Stimulated activated CD4-positive, alpha-beta T cell treated with anti-CD3 and anti-CD28 coated beads, Interleukin-1b, Interleukin-23, amount 100 ng/mL, for 1 hour (primary cell): ENCODE measurements at places on chromosomes 2 and 18.
A peak's percentile ranks its signal among the peaks of the same experiment; 100 is the strongest.

- no peak for DNase-seq
Measured at GRCh38 chr2:171347591-171348032, 86.2 kb downstream of the METTL8 start.

GRCh38 chr2:160651416-160652200 lies 158.0 kb upstream of the RBMS1 start:
- DNase-seq: no peak

DNA sequence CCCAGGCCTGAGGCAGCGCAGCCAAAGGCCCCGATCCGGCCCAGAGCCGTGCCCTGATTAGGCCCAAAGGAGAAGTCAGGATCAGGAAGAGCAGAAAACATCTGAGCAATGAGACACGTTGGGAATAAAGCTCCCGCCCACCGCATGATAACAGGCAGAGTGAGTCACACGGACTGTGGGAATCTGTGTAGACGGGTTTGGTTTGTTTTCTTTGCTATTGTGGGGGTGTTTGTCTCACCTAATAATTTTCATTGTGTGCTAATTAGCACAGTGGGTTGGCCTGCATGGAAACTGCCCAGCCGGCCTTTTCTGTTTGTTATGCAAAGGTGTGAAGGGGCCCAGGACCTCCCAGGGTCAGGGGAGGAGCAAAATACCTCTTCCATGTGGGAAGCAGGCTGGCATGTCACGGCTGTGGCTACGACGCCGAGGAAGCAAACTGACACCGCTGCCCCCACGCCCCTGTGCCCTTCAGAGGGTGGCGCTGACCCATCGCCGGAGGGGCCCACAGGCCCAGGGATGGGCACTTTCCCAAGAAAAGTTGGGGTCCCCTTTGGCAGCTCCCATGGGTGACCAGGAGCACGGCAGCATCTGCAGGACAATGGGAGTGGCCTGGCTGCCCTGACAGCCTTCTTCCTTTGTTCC lies 68.4 kb upstream of the CTDP1 start:
- no peak for DNase-seq

DNA sequence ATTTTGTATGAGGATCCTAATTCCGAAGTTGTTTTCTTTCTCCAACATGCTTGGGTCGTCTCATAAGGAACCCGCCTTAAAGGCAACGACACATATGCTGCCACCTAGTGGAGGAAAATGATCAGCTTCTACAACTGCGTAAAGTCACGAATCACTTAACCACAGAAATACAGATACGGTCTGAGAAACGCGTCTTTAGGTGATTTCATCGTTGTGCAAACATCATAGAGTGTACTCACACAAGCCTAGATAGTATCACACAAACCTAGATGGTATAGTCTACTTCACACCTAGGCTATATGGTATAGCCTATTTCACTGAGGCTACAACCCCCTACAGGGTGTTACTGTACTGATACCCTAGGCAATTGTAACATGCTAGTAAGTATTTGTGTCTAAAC lies 13.1 kb downstream of the GNLY start:
- peak; percentile 23 for DNase-seq

DNA sequence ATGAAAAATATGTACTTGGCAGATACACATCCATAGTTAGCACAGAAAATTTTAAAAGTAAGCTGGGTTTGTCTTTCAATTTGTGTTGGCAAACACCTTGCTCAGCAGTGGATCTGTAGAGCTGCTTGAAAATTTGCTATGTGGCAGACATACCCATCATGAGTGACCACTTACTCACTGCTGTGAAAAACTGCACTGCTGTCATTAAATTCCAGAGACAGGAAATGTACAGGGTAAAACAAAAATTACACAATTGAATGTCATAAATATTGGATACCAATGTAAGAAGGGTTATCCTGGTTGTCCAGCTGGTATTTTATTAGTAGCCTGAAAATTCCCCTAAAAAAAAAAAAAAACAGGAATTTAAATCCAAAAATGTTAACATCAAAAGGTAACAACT lies 24.5 kb downstream of the NIF3L1 start:
- no peak for DNase-seq

DNA sequence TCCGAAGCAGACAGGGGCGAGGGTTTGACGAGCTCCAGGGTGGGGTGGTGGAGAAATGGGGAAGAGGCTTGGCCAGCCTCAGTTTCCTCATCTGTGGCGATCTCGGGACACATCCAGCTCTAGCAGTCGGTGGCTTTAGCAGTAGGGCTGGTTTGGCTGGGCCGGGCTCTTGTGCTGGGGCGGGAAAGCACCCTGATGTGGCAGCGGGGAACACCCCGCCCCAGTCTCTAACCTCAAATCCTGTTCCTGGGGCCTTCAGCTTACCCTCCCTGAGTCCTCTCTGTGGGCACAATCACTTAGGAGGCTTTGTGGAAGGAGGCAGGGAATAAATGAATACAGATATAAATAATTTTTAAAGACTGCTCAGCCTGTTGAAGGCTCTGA lies 26.5 kb upstream of the MCFD2 start:
- peak; percentile 37 for DNase-seq

GRCh38 chr2:46943881-46944798 lies 28.5 kb upstream of the MCFD2 start:
- peak; percentile 28 for DNase-seq

DNA sequence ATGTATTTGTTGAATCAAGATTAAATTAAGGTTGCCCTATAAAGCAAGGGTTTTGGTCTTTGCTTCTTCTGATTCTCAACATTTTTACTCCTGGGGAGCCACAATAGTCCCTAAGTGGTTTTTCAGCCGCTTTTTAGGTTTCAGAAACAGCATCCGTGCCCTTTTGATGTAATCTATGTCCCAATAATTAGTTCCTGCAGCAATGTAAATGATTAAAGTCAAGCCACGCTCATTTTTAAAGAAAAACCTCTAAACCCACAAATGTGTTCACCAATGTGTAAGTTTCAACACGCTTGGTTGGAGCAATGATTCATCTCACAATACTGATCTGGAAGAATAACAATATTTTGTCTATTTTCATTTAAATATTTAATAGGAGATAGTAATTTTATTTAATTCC lies 5.6 kb downstream of the ARL4C start:
- DNase-seq: no peak

GRCh38 chr2:235052514-235053354 lies 100.9 kb downstream of the SH3BP4 start:
- no peak for DNase-seq

GRCh38 chr2:234483568-234484251 lies 13.2 kb downstream of the ARL4C start:
- DNase-seq: no peak

GRCh38 chr2:70959851-70960832 lies 18.3 kb upstream of the ANKRD53 start:
- DNase-seq: no peak

GRCh38 chr2:119117408-119117807 lies 41.1 kb downstream of the C1QL2 start:
- DNase-seq: no peak

- no peak for DNase-seq
Measured at GRCh38 chr2:30695749-30696148, 111.5 kb downstream of the CAPN13 start.

- DNase-seq: no peak
Measured at GRCh38 chr2:117519721-117520120, 294.8 kb upstream of the DDX18 start.

- DNase-seq: no peak
Measured at GRCh38 chr2:215983581-215984351, 29.6 kb downstream of the MREG start.

DNA sequence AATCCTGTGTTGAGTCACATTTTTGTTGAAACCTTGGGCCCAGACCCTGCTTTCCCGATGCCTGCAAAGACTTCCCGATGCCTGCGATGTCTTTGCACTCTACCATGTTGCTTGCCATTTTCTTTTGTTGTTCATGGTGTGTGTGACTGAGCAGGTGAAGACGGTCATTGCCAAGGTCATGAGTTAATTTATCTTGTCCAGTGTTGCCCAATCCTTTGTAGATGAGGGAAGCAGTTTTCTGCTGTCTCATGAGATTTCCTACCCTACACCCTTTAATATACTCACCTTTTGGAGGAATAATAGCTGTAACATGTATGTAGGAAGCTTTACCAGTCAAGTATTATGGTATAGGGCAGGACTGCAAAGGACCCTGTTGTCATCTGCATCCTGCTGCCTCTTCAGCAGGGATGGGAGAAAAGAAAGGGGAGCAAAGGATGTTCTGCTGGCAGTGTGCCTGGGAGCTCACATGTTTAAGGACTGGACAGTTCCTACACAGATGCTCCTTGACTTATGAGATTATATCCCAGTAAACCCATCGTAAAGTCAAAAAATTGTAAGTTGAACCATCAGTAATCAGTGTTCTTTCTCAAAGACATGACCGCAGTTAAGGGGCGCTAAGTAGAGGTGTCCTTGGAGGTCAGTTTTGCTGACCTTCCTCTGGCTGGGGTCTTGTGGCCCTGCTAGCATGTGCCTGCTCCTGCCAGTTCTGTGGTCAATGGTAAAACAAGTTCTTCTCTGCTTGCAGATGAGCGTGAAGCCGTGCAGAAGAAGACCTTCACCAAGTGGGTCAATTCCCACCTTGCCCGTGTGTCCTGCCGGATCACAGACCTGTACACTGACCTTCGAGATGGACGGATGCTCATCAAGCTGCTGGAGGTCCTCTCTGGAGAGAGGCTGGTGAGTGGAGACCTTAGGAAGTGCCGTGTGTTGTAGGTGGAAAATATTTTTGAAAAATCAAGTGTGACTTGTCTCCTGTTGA lies 124.8 kb upstream of the EML6 start:
- DNase-seq: no peak

DNA sequence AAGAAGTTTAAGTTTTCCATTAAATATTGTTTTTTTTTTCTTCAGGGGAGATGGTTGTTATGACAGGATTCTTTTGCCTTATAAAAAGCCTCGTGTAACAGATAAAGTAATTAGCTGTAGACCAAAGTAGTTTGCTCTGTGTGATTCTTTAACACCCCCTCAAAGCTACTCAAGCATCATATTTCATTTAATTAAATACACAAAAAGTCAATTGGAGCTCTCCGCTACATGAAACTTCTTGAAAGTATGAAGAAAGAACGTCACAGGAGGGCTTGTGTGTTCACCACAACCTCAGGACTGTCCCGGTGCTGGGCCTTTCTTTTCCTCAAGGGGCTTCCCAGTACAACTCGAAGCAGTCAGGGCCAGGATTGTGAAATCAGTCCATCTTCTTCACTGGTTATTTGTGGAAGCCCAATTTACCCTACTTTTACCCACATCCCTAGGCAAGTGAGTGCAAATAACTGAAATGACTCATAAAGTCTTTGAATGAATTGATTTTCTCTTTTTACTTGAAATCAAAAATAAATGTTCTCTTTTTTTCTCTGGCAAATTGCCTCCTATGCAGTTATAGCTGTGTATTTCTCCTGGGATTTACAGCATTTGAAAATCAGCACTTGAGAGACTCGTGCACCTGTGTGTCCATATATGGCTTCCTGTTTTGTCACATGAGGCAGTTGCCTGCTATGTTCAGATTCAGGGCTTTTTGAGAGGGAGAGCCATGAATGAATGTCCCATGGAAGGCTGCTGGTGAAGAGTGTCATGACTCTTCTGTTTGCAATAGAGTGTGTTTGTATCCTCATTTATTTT lies 48.6 kb downstream of the LINC00305 start:
- no peak for DNase-seq

DNA sequence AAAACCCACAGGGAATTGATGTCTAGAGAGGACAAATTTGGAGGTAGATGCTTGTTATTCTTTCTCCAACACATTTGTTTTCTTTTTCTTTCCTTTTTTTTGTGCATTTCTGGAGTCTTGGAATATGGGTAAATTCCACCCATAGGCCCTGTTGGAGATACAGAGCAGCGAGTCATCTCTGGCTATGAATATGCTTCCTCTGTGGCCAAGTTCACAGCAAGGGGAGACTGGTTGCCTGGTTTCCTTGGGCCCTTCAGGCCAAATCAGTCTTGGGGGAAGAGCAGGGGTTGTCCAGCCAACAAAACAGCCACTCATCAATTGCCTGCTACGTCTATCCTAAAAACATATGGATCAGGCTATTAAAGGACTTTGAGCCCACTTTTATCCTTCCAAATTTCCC lies 27.5 kb downstream of the SP100 start:
- no peak for DNase-seq
